H1 (cell line): ENCODE measurements at places on chromosomes 5 and 9.

DNA sequence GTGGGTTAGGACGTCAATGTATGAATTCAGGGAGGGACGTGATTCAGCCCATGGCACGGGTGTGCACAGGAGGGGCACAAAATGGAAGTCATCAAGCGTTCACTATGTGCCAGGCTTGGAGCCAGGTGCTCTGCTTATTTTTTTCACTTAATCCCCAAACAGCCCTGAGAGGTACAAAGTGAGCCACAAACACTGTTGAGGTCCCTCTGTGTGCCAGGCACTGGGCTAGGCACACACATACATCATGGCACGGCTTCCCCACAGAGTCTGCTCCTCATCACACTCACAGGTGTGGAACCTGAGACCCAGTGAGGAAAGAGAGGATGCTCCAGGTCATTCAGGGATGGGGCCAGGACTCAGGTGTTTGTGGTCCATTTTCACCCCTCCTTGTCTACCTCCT is 68.1 kb downstream of the GALNT12 start:
- DNase-seq: no peak

DNA sequence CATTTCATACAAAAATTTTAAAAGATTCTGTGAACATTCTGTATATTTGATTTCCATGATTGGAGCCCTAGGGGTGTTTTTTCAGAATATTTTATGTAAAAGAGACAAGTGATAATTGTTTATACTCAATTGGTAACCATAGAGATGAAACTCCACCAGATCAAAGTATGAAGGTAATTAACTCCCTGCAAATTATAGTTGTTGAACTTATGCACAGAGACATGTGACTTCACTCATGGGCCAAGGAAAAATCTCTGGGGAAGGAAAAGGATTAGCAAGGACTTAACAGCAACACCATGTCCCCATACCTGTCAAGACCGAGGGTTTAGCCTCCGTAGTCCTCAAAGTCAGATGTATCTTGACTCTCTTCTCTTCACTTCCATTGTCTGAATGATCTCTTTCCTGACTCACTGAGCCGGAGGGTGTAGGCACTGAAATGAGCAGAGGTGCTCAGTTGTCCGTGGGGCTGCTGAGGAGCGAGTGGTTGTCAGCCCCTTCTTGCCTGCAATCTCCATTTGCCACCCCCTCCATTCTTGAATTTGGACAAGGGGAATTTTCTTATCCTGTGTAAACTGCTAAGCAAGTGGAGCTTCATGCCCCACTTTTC is 17.5 kb upstream of the CXCL14 start:
- DNase-seq: no peak

- no peak for DNase-seq
Measured at GRCh38 chr9:106829666-106830408, 33.1 kb upstream of the ZNF462 start.

GRCh38 chr5:134446938-134447337 is 35.3 kb upstream of the CDKN2AIPNL start:
- DNase-seq: no peak

GRCh38 chr5:65828022-65828896 is 98.1 kb upstream of the ERBIN start:
- DNase-seq: no peak

DNA sequence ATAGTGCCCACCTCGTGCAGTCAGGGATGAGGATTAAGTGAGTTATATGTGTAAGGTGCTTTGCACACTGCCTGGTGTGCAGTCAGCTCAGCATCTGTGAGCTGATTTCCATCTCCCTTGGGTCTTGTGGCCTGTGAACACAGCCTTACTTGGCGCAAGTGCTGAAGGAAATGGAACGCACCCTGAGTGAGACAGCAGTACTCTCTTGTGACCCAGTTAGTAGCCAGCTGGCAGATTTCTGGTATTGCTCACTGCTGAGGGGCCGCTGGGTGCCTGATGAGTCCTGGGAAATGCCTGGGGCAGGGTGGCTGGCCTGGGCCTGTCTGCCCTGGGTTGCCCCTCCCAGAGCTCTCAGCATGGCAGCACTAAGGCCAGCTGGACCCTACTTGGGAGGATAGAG is 90.9 kb upstream of the BOD1 start:
- DNase-seq: no peak

GRCh38 chr5:72477176-72477575 is 30.0 kb downstream of the ZNF366 start:
- no peak for DNase-seq

GRCh38 chr9:133664173-133665050 is 28.2 kb downstream of the DBH start:
- no peak for DNase-seq

GRCh38 chr9:108103046-108103693 is 613.6 kb upstream of the KLF4 start:
- no peak for DNase-seq

DNA sequence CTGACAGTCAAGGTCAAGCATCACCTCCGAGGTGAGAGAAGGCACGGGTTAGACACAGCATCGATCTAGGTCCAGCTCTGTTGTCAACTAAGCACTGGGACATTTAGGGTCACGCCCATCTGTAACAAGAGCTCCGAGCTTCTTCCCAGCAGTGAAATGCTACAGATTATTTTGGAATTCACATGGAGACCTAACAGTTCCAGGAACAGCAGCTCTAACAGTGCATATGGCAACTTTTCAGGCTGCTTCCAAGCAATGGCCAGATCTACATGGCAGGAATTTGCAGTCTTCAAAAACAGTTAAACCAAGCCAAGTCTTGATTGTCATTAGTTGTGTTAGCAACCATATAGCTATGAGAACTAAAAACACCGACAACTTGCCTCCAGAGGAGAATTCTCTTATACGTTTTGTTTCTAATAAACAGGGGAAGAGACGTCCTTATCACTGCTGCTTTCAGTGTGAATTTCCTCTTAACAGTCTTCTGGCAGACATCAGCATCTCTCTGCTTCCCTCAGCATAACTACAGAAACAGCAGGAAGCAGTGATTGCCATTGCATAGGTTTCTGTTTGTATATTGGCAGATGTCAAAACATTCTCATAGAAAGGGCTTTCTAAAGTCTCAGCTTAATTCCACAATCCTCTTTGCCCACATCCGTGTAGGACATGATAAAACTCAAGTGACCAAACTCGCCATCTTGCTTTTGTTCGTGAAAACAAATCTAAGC is 242.1 kb upstream of the DAPK1 start:
- DNase-seq: no peak

DNA sequence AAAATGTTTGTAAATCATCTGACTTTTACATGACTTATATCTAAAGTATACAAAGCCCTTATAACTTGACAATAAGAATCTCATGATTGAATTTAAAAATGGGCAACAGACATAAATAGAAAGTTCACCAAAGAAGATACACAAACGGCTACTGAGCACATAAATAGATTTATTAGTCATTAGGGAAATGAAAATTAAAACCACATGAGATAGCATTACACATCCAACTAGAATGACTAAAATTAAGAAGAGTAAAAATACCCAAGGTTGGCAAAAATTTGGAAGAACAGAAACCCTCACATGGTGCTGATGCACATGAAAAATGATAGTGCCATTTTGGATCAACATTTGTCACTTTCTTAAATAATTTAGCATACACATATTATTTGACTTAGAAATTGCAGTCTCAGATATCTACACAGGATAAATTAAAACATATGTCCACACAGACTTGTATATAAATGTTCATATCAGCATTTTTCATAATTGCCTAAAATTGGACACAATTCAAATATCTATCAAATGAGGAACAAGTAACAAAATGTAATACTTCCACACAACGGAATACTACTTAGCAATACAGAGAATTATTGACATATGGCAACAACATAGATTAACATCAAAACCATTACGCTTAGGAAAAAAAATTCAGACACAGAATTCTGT is 359.1 kb upstream of the DAB2 start:
- DNase-seq: no peak

DNA sequence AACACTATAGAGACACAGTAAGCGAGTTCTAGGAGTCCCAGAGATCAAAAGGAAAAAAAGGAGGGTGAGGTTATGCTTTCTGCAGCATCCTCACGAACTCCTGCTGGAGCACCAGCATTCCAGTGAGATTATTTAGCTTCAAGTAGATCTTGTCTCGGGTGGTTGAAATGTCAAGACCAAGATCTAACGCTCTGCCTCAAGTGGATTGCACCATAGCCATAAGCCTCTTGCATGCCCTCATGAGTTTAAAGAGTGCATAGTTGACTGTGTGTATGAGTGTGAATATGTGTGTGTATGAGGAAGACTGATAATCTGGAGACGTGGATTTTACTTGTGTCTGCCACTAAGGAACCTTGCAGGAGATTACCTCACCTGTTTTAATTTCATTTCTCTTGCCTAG is 335.3 kb upstream of the ADAMTSL1 start:
- no peak for DNase-seq

GRCh38 chr9:114163517-114163951 is 8.2 kb downstream of the COL27A1 start:
- DNase-seq: peak; percentile 62

DNA sequence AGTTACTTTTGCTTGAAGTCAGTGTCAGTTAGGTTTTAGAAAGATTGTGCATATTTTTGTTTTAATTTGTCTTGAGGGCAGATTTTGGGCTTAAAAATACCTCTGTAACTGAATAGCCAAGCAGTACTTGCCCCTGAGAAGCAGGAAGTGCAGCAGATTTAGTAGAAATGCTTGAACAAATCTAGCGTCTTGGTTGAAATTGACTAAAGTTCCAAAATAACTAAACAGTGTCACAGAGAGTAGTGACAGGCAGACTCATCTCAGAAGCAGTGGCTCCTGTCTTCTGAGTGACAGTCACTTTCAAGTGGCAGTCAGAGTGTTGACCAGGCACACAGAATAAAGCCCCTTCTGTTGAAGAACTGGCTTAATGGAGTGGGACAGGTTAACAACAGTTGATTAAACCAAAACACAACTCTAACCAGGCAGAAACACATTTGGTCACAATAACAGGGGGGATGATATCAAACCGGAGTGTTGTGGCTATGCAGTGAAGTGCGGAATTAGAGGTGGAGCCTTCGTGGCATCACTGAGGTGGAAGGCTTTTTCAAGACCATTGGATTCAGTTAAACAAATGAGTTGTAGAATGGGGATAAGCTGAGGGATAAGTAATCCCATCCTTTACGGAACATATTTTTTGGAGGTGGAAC is 29.1 kb downstream of the TRIO start:
- DNase-seq: no peak
